Esophagus squamous epithelium (tissue), 5 donors: ENCODE measurements at places on chromosomes 2 and 18.

GRCh38 chr18:41974796-41975201 lies 19.8 kb downstream of the PIK3C3 start:
- H3K4me3 ChIP-seq = no peak overlapping the region
- H3K36me3 ChIP-seq = peaks cover 3% of the 10 kb centered on the region
- H3K27ac ChIP-seq = no peak overlapping the region
- no peaks in the 10 kb centered on the region for H3K27me3 ChIP-seq
- H3K4me1 ChIP-seq = peaks cover 10% of the 10 kb centered on the region
- no peak for DNase-seq

DNA sequence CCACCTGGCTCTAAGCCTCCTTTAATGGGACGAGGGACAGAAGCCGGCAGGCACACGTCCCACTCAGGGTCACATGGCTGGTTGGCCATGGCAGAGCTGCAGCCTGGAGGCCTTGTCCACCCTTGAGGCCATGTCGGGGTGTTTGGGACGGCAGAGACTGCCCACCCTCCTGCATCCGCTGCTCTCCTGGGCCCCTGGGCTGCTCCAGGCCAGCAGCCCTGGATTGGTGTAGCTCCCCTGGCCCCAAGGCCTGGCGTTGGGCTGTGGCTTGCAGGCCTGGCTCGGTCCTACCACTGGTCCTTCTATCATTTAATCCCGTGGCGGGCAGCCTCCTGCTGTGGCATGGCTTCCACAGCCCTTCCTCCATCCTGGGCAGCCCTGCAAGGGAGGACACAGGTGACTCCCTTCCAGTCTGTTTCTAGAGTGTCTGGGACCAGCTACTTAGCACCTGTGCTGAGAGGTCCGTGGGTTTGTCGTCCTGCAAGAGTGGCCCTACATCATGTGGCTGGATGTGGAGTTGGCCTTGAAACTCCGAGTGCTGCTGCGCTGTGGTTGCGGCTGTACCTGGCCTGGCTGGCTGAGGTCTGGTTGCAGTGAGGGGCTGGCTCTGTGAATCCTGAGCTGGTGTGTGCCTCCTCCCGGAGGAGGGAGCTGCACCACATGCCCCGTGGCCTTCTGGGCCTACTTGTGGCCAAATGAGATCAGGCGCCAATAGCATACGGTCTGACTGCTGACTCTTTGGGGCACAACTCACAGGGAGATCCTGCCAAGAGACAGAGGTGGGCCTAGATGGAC lies 67.3 kb downstream of the SH3RF3 start:
- no peaks in the 10 kb centered on the region for H3K36me3 ChIP-seq
- no peak overlapping the region for H3K27ac ChIP-seq
- DNase-seq = no peak
- no peaks in the 10 kb centered on the region for H3K27me3 ChIP-seq

- no peak for DNase-seq
- peaks cover 15% of the 10 kb centered on the region for H3K4me1 ChIP-seq
- H3K36me3 ChIP-seq = no peaks in the 10 kb centered on the region
- no peak overlapping the region for H3K4me3 ChIP-seq
- H3K27ac ChIP-seq = no peak overlapping the region
- peaks cover 100% of the 10 kb centered on the region for H3K27me3 ChIP-seq
These were observed 3.5 kb upstream of the NEUROD1 start for GRCh38 chr2:181683518-181684453.

- H3K27ac ChIP-seq = no peak overlapping the region
- H3K4me1 ChIP-seq = no peaks in the 10 kb centered on the region
- H3K4me3 ChIP-seq = no peak overlapping the region
- no peaks in the 10 kb centered on the region for H3K36me3 ChIP-seq
These were observed 387.3 kb upstream of the SYT4 start for GRCh38 chr18:43664487-43665008.

GRCh38 chr2:186746584-186746983 lies 52.7 kb downstream of the FAM171B start:
- no peaks in the 10 kb centered on the region for H3K27me3 ChIP-seq
- no peaks in the 10 kb centered on the region for H3K4me1 ChIP-seq
- no peak overlapping the region for H3K27ac ChIP-seq
- H3K4me3 ChIP-seq = no peak overlapping the region

DNA sequence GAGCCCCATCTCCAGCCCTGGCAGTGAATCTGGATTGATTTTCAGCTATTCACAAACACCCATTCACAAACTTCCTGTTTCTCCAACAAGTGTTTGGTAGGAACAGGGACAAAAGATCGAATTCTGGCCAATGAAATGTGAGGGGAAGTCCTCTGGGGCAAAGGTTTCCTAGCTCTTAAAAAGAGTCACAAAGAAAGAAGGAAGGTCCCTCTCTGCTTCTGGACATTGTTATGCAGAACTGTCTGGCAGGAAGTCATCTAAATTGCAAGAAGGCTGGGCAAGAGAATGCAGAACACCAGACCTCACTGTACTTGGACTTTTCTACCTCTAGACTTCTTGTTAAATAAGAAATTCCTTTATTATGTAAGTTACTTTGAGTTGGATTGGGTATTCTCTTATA lies 137.3 kb downstream of the CCDC148 start:
- no peaks in the 10 kb centered on the region for H3K4me1 ChIP-seq
- H3K36me3 ChIP-seq = no peaks in the 10 kb centered on the region
- DNase-seq = no peak

GRCh38 chr18:62939926-62940325 lies 224.6 kb downstream of the PHLPP1 start:
- no peaks in the 10 kb centered on the region for H3K4me1 ChIP-seq
- no peaks in the 10 kb centered on the region for H3K27me3 ChIP-seq
- no peaks in the 10 kb centered on the region for H3K36me3 ChIP-seq
- no peak overlapping the region for H3K27ac ChIP-seq
- no peak overlapping the region for H3K4me3 ChIP-seq
- no peak for DNase-seq

DNA sequence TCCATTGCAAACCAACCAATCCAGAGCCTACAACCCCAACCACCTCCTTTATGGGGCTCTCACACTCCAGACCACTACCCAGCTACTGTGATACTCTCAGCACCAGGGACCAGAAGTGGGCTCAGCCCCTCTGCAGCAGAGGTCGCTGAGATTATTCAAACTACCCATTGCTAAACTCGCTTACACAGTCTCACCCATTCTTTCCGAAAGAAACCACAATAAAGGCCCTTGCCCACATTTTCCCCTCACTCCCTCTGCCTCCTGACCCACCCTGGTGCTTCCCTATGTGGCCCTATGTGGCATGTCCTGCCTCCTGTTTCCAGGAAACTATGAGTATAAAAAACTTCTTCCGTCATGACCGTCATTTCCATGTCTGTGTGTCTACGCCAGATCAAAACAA lies 10.7 kb downstream of the TEX51 start:
- H3K36me3 ChIP-seq = no peaks in the 10 kb centered on the region
- no peak overlapping the region for H3K27ac ChIP-seq
- H3K4me1 ChIP-seq = no peaks in the 10 kb centered on the region
- H3K4me3 ChIP-seq = no peak overlapping the region

GRCh38 chr18:75405351-75405750 lies 22.2 kb downstream of the SMIM21 start:
- no peak for DNase-seq
- H3K27me3 ChIP-seq = no peaks in the 10 kb centered on the region
- no peaks in the 10 kb centered on the region for H3K36me3 ChIP-seq
- H3K4me1 ChIP-seq = no peaks in the 10 kb centered on the region

- H3K4me1 ChIP-seq = peaks cover 10% of the 10 kb centered on the region
- no peak overlapping the region for H3K4me3 ChIP-seq
- H3K36me3 ChIP-seq = no peaks in the 10 kb centered on the region
- no peak for DNase-seq
These were observed 139.4 kb downstream of the NCK2 start for GRCh38 chr2:105883911-105884694.

DNA sequence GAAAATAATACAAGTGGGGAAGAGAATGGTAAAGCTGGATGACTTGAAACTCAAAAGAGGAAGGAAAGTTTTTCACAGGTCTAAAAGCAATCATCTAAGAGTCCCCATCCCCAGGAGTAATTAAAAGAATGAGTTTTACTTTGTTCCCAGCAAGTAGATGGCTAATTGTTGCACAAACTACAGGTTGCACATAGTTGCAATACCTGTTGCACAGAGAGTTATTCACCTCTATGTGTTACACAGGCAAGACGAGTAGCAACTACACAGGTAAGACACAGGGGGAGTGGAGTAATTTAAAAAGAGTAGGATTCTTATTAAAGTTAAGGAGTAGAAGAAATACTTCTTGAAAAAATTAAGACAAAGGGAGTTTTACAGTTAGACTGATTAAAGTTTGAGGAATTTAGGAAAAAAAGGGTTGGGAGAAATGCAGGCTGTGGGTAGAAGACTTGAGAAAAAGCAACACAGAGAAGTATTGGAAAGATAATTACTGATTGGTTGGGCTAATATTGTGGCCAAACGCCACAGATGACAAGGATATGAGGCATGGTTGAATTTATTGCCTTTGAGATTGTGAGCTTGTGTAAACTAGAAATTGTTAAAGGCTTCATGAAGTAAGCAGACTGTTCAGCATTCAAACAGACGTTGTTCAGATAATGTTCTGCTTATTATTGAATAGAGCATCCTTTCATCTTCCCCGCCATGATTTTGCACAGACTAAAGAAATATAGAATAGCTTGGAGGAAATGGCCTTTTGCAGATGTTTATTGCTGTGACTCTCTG lies 699.3 kb downstream of the NR4A2 start:
- H3K4me3 ChIP-seq = no peak overlapping the region
- no peak overlapping the region for H3K27ac ChIP-seq
- no peaks in the 10 kb centered on the region for H3K27me3 ChIP-seq

- H3K36me3 ChIP-seq = no peaks in the 10 kb centered on the region
- DNase-seq = no peak
- no peak overlapping the region for H3K4me3 ChIP-seq
These were observed 286.5 kb downstream of the LPIN1 start for GRCh38 chr2:12032975-12033374.

DNA sequence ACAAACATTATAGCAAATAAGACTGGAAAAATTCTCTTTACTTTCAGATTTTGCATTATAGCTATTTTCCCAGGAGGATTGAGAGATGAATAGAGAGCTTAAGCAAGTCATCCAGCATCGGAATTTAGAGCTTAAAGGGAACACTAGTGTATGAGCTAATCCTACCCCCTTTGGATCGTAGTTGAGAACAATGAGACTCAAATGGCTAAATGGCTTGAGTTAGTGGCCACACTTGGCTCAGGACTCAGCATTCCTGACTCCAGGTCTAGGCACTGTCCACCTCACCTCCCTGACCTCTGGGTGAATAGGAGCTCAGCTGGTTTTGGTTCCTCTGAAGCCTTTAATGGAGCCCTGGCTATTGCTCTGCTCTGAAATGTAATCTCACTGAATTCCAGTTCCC lies 97.5 kb upstream of the CXCR4 start:
- H3K27me3 ChIP-seq = no peaks in the 10 kb centered on the region
- H3K27ac ChIP-seq = no peak overlapping the region
- no peaks in the 10 kb centered on the region for H3K36me3 ChIP-seq
- no peak overlapping the region for H3K4me3 ChIP-seq
- H3K4me1 ChIP-seq = no peaks in the 10 kb centered on the region

- DNase-seq = no peak
- H3K36me3 ChIP-seq = no peaks in the 10 kb centered on the region
- H3K27ac ChIP-seq = no peak overlapping the region
- no peak overlapping the region for H3K4me3 ChIP-seq
- no peaks in the 10 kb centered on the region for H3K27me3 ChIP-seq
These were observed 227.9 kb downstream of the GBX2 start for GRCh38 chr2:235940330-235940729.

DNA sequence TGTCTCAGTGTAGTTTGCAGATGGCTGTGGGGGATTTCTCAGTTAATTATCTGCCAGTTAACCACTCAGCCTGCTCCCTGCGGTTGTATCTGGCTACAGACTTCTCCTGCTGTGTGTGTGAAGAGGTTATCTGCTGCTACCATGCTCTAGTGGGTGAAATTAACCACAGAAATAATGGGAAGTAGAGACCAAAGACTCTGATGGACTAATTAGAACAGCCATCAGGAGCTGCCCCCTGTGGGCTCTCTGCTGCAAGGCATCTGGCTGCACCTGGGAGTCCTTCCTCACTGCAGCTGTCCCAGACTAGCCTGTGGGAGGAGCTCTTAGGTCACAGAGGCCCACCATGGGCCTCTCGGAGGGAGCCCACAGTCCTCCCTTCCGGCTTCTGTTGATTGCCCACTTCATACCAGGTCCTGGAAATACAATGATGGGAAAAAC lies 66.6 kb downstream of the CTIF start:
- H3K27me3 ChIP-seq = no peaks in the 10 kb centered on the region
- no peak for DNase-seq
- H3K4me3 ChIP-seq = no peak overlapping the region
- no peaks in the 10 kb centered on the region for H3K36me3 ChIP-seq
